ENCODE measurements at places on chromosomes 7 and 10.

DNA sequence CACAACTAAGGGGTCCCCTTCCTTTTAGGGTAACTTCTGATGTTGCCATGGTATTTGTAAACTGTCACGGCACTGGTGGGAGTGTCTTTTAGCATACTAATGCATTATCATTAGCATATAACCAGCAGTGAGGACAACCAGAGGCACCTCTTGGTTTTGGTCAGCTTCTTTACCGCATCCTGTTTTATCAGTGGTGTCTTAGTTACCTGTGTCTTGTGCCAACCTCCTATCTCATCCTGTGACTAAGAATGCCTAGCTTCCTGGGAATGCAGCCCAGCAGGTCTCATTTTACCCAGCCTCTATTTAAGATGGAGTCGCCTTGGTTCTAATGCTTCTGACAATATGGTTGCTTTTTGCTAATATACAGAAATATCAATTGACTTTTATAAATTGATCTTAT, 54.9 kb downstream of the AHCYL2 start:
- no peak for DNase-seq

GRCh38 chr7:116139007-116139406, 71.3 kb upstream of the TES start:
- DNase-seq, result peak; percentile 4

DNA sequence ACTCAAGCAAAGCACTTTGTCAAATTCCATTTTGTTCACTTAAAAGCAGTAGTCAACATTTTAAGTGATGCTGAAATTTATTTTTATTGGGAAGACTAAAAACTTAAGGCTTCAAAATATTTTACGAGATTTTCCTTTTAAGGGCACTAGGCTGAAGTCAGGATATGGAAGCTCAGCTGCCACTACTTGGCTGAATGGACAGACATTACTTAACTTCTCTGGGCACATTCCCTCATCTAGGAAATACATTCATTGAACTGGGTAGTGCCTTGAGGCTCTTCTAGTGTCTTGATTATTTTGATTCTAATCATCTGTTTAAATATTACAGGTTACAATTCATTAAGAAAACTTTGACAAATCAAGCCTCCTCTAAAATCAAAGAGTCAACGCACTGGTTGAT, 11.1 kb downstream of the MEOX2 start:
- no peak for DNase-seq

- no peak for DNase-seq
These were observed 308.7 kb downstream of the DNAJB6 start for GRCh38 chr7:157645539-157645938.

DNA sequence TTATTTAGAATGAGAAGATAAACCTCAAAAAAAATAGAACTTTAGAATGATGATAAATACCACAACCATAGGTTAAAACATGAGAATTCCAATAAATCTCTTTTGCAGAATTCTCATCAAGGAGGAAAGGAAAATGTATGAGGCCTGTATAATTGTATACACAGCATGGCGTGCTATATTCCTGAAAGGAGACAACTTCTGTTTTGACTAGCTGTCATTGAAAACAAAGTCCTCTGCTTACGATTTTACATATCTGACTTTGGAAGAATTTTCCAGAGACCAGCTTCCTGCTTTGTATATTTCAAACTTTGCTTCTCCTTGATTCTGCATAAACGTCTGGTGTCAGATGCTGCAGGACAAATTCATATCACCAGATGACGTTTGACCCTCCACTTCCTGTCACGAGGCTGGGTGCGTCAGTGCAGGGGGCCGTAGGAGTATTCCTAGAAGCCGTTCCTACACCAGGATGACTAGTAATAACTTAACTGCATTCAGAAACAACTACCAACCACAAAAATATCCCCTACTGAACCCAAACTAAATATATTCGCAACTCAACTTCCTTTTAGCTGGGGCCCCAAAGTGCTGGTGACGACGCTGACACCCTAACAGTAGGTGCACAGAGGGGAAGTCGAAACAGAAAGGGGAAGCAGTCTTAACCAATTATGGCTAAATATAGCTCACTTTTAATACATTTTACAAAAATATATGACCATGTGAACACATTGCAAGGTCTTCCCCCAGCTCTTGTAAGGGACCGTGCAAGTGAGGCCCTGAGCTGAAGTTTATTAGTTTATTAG, 178.6 kb upstream of the INHBA start:
- DNase-seq, result no peak

GRCh38 chr10:51141010-51141409, 66.7 kb downstream of the PRKG1 start:
- DNase-seq, result no peak

DNA sequence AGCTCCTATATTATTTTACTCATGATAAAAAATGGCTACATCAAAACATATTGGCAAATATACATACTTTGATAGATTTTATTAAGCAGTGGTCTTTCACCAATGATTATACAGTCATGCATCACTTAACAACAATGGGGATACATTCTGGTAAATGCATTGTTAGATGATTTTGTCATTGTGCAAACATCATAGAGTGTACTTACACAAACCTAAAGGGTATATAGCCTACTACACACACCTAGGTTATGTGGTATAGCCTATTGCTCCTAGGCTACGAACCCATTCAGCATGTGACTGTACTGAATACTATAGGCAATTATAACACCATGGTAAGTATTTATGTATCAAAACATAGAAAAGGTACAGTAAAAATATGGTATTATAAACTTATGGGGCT, 98.9 kb upstream of the IL6 start:
- DNase-seq, result no peak

DNA sequence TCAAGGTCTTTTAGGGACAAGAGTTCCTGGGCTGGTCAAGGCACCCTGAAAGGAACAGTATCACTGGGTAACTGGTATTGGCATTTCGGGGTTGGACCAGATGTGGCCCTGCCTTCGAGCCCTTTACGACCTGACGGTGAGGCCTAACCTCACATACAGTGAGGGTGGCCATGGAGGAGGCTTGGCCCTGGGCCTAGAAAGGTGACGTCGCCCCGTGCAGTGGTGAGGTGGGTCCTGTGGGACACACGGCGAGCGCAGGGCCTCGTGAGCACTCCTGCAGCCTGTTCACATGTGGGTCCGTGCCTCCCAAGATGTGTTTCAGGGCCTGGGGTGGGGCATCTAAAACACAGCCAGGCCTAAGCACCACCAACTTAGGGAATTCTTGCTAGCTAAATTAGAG, 36.1 kb downstream of the CRHR2 start:
- no peak for DNase-seq

- DNase-seq, result no peak
These were observed 15.9 kb upstream of the FAM171A1 start for GRCh38 chr10:15387021-15387420.

DNA sequence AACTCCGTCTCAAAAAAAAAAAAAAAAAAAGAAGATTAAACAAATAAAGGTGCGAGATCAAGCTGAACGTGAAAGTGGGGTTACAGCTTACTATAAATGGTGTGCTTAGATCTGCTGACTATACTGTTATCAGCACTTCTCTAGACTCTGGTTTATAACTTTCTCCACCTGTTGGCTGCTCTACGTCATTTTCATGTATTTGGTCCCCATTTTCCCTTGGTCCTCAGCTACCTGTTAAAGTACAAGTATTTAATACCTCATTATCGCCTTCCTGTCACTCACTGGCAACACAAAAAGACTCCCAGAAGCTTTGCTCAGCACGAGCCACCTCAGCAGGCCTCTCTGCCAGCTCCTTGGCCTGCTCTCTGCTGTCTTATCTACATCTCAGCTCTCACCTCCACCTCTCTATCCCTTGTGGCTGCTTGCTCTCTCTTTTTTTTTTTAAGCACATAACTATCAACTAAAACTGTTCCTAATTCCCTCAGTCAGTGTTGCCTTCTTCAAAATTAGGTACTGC, 95.0 kb downstream of the ARMH3 start:
- DNase-seq, result no peak

DNA sequence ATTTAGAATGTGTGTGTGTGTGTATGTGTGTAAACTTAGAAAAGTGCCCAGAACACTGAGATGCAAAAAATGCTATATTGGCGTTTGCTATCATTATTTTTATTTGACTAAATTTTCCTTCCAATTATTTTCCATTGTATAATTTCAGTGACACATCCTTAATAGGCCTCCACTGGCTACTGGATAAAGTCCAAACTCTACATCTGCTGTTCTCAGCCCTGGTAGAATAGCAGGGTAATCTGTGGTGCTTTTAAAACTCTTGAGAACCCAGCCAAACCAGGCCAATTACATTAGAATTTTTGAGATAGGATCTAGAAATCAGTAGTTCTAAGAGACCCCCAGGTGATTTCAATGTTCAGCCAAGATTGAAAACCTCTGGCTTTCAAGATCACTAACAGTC, 66.4 kb downstream of the ZNF503 start:
- peak; percentile 7 for DNase-seq

- peak; percentile 9 for DNase-seq
These were observed 89.4 kb downstream of the LRRTM3 start for GRCh38 chr10:67015225-67015624.

- DNase-seq, result no peak
These were observed 96.9 kb downstream of the XRCC2 start for GRCh38 chr7:152579070-152579469.

- DNase-seq, result no peak
These were observed 82.0 kb downstream of the DOCK4 start for GRCh38 chr7:112124061-112124766.

GRCh38 chr7:74044366-74045350, 16.7 kb downstream of the ELN start:
- no peak for DNase-seq

GRCh38 chr7:90816511-90817142, 220.5 kb downstream of the CDK14 start:
- DNase-seq, result peak; percentile 99

- no peak for DNase-seq
These were observed 2.3 kb downstream of the HOXA10 start for GRCh38 chr7:27171637-27172314.

GRCh38 chr10:47406548-47406869, 22.4 kb upstream of the ZNF488 start:
- DNase-seq, result no peak
